ENCODE measurements at places on chromosomes 5 and 9. TPM values are rescaled to one million over a fixed set of nuclear protein-coding genes. Genes with fewer than 3 reads are reported as not detected.

CNTNAP3B gene
- total RNA-seq: 5.3 TPM

LAMC3 gene
- 3.7 TPM for total RNA-seq

PCDHGA8 gene
- total RNA-seq: 0.65 TPM

IGFBPL1 gene
- total RNA-seq: not detected

LIFR gene
- 64.1 TPM for total RNA-seq

ELAVL2 gene
- total RNA-seq: not detected

PCDHA9 gene
- not detected for total RNA-seq

DNAI1 gene
- total RNA-seq: not detected

ZNF618 gene
- total RNA-seq: 11.4 TPM
